Tibial artery (tissue), 4 donors: ENCODE measurements at places on chromosomes 3 and 15.

- no peak for DNase-seq
- no peaks in the 10 kb centered on the region for H3K4me1 ChIP-seq
- H3K36me3 ChIP-seq, result no peaks in the 10 kb centered on the region
- no peaks in the 10 kb centered on the region for H3K27me3 ChIP-seq
Measured at GRCh38 chr15:87419344-87419743, 837.2 kb downstream of the NTRK3 start.

- no peaks in the 10 kb centered on the region for H3K27me3 ChIP-seq
- no peaks in the 10 kb centered on the region for H3K4me1 ChIP-seq
- no peak for DNase-seq
- no peak overlapping the region for H3K4me3 ChIP-seq
- H3K36me3 ChIP-seq, result no peaks in the 10 kb centered on the region
Measured at GRCh38 chr15:65194826-65195547, 9.8 kb upstream of the CLPX start.

DNA sequence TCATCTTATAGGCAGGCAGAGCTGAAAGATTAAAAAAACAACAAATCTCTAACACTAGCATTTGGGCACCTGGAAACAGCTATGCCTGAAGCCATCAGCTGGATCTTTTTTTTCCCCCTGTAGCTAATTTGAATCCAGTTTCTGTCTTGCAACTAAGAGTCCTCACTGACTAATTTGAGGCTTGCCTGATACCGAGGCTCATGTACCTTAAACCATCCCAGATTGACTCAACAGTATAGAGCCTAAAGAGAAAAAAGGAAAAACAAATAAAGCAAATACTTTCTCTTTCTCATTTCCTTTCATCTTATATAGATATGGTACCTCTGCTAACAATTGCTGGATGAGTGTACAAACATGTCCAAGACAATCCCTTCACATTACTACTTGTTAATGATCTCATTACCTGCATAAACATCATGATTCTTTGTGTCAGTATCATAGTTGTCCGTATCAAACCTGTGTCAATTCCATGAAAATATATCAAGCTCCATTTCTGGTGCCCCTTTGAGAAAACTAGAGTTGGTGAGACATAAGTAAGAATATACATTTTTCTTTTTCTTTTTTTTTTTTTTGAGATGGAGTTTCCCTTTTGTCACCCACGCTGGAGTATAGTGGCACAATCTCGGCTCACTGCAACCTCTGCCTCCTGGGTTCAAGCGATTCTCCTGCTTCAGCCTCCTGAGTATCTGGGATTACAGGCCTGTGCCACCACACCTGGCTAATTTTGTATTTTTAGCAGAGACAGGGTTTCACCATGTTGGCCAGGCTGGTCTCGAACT is 43.1 kb downstream of the BHLHE40 start:
- H3K36me3 ChIP-seq, result no peaks in the 10 kb centered on the region
- no peak overlapping the region for H3K4me3 ChIP-seq
- no peak for DNase-seq
- H3K27me3 ChIP-seq, result no peaks in the 10 kb centered on the region

- H3K27ac ChIP-seq, result no peak overlapping the region
- H3K27me3 ChIP-seq, result no peaks in the 10 kb centered on the region
- DNase-seq, result no peak
Measured at GRCh38 chr15:67781907-67782690, 43.2 kb upstream of the SKOR1 start.

GRCh38 chr15:99084965-99085364 is 19.9 kb upstream of the SYNM start:
- no peak overlapping the region for H3K4me3 ChIP-seq
- H3K4me1 ChIP-seq, result no peaks in the 10 kb centered on the region
- no peak for DNase-seq
- H3K27me3 ChIP-seq, result no peaks in the 10 kb centered on the region

GRCh38 chr3:111797171-111797615 is 61.9 kb upstream of the PHLDB2 start:
- peak overlapping the region; percentile 51 for H3K27ac ChIP-seq
- H3K27me3 ChIP-seq, result no peaks in the 10 kb centered on the region
- H3K36me3 ChIP-seq, result no peaks in the 10 kb centered on the region
